ENCODE measurements at places on chromosomes 12 and 14.
A peak's percentile ranks its signal among the peaks of the same experiment; 100 is the strongest.

DNA sequence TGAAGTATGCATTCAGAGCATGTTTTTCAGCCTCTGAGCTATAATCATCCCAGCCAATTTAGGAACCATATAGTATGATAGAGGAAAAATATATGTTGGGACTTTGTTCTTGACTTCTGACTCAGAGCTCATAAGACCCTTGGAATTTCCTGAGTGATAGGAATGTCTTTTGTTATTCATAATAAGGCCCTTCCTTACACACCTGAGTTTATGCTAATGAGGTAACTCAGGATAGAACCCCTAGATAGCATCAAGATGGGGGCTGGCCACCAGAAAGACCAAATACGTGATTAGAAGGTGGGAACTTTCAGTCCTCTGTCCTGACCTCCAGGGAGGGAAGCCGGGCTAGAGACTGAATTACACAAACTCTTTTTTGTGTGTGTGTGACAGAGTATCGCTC, 32.4 kb upstream of the PLEK2 start:
- no peak for DNase-seq

GRCh38 chr12:67994046-67994445, 4.8 kb downstream of the IFNG-AS1 start:
- no peak for DNase-seq

GRCh38 chr12:78226763-78227162, 396.1 kb downstream of the NAV3 start:
- no peak for DNase-seq

DNA sequence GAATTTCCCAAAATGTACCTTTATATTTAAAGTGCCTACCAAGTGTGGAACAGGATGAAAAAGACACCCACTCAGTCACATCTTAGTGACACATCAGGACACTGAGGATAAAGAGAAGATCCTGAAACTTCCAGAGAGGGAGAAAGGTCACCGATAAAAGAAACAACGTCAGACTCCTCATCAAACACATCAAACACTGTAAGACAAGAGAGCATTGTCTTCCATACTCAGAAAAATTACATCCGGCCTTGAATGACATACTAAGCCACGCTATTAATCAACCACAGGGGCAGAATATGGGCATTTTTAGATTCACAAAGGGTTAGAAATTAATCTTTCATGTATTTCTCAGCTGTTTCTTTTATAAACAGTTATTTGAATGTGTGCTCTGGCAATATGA, 490.3 kb downstream of the APAF1 start:
- no peak for DNase-seq

DNA sequence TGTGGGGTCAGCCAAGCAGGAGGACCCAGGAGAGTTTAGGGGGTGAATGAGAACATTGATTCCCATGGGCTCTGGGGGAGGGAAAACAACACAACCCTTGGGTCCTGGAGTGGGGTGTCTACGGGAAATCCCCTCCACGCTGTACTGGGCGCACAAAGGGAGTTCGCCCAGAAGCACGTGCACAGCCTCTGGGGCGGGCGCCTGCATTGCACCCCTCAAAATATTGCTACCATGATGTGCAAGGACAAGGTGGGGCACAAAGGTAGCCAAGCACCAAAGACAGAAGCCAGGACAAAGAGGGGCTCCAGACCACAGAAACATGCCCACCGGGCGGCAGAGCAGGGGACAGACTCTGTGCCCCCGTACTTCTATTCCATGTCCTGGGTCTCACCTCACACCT, 74.9 kb upstream of the EIF5 start:
- no peak for DNase-seq

DNA sequence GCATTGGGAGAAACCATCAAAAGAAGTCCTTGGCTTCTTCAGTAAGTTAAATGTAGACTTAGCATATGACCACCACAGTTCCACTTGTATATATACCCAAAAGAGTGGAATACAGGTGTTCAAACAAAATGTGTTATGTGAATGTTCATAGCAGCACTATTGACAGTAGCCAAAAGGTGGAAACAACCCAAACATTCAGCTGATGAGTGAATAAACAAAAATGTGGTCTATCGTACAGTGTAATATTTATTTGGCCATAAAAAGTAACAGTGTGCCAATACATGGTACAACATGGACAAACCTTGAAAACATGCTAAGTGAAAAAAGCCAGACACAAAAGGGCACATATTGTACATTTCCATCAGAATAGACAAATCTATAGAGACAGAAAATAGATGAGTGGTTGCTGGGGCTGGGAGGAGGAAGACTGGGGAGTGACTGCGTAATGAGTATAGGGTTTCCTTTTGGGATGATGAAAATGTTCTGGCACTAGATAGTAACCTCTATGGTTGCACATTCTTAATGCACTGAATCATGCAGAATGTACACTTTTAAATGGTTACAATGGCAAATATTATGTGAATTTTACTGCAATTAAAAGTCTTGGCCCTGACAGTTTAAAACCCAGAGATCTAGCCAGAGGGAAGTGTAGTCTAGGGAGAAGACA, 5.5 kb downstream of the ERP29 start:
- DNase-seq = no peak

DNA sequence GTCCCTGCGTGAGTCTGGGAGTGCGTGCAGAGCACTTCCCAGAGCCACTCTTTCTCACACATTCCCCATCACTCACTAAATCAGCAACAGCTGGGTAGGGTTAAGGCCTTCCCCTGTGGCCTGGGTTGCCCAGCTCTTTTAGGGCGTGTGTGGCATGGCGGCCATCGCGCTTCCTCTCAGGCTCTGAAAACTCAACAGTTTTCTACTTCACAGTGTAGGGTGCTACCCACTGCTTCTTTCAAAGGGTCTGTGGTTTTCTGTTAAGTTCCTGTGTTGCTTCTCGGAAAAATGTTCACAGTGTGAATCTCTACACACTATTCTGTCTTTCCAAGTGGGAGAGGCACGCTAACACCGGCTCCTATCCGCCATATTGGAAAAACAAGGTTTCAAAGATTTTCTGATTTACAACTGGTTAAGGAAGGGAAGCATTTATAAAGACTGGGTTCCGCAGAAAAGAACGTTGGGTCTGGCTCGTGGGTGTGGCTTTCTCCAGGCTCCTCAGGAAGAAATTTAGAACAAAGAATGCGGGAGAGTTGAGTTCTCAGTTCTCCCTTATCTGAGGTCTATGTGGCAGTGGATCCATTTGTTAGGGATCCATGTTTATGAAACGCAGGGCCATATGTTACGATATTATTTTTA, 34.9 kb upstream of the AEBP2 start:
- no peak for DNase-seq

DNA sequence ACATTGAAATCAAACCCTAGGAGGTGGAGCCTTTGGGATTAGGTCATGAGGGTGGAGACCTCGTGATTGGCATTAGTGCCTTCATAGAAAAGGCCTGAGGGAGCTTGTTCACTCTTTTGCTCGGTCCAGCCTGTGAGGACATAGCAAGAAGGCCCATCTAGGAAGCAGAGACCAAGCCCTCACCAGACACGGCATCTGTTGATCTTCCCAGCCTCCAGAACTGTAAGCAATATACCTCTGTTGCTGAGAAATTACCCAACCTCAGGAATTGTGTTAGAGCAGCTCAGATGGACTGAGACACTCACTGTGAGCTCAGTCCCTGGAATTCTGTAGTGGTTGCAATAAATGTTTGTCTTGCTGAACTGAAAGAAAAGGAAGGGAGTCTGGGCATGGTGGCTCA, 116.2 kb upstream of the MAP1LC3B2 start:
- no peak for DNase-seq

- DNase-seq = no peak
Measured at GRCh38 chr12:71945121-71945520, 6.5 kb downstream of the TPH2 start.

GRCh38 chr12:87953256-87953860, 75.8 kb downstream of the C12orf50 start:
- no peak for DNase-seq

GRCh38 chr12:132604151-132604618, 6.2 kb downstream of the LRCOL1 start:
- DNase-seq = peak; percentile 61

DNA sequence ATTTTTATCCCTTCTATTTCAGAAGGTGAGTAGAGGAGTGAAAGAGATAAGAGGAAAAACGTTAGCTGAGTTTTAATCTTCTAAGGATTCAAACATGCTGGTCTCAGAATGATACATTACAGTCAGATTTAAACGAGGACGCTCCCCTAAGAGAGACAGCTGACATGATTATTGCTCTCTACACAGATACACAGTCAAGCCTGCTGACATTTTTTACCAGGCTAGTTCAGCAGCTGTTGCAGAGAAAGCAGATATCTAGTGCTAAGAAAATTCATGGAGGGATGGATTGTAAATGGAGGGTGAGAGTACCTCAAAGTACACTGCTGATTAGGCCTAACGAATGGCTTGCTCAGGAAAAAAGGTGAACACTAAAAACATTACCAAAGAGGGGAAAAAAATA, 31.9 kb upstream of the SOS2 start:
- no peak for DNase-seq

DNA sequence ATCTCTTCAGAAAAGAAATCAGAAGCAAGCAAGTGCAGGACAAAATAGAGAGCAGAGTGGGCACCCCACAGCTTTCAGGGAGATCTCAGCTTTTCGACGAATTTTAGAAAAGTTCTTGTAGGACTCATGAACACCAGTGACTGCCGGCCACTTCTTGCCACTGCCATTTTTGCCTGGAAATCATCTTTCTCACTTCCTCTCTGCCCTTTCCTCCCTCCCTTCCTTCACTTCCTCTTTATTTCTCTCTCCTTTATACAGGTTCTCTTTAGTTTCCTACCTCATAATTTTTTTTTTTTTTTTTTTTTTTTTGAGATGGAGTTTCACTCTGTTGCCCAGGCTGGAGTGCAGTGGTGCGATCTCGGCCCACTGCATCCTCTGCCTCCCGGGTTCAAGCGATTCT, 185.6 kb downstream of the APAF1 start:
- no peak for DNase-seq

DNA sequence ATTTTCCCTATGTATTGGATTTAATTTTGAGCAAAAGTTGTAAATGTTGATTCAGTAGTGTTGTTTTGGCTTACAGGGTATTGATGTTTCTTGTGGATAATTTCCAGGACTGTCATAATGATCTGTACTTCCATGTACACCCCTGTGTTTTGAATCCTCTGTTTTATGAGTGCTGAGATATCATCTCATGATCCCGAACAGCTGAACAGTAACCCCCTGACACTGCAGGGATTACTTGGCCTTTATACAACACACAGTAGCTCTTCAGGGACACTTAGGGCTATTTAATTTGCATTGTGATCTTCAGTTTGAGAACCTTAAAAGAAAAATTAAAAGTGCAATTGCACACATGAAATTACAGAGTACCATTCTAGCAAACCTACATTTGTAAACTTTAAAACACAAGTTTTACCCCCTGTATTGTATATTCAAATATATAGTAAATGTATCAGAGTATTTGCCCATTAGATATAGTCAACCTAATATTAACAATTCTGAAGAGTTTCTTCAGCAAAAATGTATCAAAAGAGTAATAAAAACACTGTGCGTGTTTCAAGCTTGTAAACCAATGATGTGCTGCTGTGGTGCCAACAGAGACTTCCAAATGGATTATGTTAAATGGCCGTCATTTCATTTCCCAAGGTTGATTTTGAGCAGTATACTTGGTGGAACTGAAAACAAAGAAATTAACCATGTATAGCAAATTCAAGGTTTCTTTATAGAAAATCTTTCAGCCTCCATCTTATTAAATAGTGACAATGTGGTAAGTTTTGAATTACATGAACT, 27.9 kb upstream of the MYF6 start:
- DNase-seq = no peak

DNA sequence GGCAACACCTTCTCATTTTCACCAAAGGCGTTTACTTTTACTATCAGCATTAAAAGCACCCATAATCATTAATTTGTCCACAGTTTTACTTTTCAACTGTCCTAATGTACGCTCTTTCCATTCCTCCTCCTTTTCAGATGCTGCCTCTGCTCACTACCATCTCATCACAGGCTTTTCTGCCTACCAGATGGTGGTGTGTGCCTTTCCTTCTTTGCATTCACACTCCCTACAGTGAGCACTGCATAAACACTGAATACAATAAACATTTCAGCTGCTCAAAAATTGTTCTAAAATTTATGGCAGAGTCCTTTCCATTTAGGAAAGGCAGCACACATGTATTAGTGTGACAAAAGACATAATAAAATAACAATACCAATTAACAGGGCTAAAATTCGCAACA, 435.7 kb downstream of the GXYLT1 start:
- no peak for DNase-seq

- no peak for DNase-seq
Measured at GRCh38 chr14:103391048-103391447, 5.8 kb downstream of the MARK3 start.

- no peak for DNase-seq
Measured at GRCh38 chr12:98002887-98003493, 512.4 kb upstream of the TMPO start.

DNA sequence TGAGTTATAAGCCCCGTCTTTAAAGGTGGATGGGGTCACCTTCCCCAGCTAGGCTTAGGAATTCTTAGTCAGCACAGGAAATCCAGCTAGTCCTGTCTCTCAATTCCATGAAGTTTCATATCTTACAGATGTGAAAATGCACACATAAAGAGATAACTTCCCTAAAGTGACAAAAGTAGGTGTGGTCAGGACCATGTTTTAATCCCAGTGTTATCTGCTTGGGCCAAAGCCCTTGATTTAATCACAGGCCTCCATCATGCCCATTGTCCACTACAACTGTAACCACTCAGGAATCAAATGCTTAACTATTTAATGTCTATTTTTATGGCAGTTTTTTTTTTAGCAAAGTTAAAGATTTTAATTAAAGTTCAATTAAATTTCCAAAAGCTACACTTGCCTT, 194.4 kb upstream of the BTG1 start:
- DNase-seq = no peak

DNA sequence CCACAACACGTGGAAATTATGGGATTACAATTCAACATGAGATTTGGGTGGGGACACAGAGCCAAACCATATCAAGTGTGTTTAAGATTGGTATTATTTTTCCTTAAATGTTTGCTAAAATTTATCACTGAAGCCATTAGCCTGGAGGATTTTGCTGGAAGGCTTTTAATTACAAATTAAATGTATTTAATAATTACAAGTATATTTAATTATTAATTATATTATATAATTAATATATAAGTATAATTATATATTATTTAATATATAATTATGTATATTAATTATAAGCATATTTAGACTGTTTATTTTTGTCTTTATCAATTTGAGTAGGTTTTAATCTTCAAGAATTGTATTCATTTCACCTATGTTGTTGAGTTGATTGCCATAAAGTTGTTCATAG, 427.4 kb upstream of the FLRT2 start:
- no peak for DNase-seq

GRCh38 chr14:79493081-79493645, 718.1 kb downstream of the DIO2 start:
- no peak for DNase-seq

All from lower lobe of right lung (tissue), 2 donors.